Thoracic aorta endothelial cell (primary cell): ENCODE measurements at places on chromosomes 12 and 14. TPM values are rescaled to one million over a fixed set of nuclear protein-coding genes. Genes with fewer than 3 reads are reported as not detected.

The LRFN5 gene
- total RNA-seq: 0.07 and 0.13 TPM in 2 replicates

The AKAP3 gene
- 0.72 and 0.80 TPM in 2 replicates for total RNA-seq

The TAS2R13 gene
- total RNA-seq: 2.9 and 5.2 TPM in 2 replicates

The APOF gene
- not detected in 2 replicates for total RNA-seq

The PHETA1 gene
- 7.1 and 9.0 TPM in 2 replicates for total RNA-seq

The MED13L gene
- 116 and 133 TPM in 2 replicates for total RNA-seq

The ZNF740 gene
- 11.7 and 15.9 TPM in 2 replicates for total RNA-seq

The RNF212B gene
- total RNA-seq: not detected in 2 replicates

The ADCY4 gene
- total RNA-seq: 30.9 and 34.2 TPM in 2 replicates

The ENDOU gene
- total RNA-seq: 0.13 TPM in 1 of 2 replicates, not detected in the other

The MSI1 gene
- not detected in 2 replicates for total RNA-seq

The PPP1R1A gene
- total RNA-seq: not detected in 2 replicates

The TNFAIP2 gene
- 14.6 and 35.8 TPM in 2 replicates for total RNA-seq

The BRMS1L gene
- 6.9 and 8.1 TPM in 2 replicates for total RNA-seq

The SERPINA6 gene
- total RNA-seq: not detected in 2 replicates

The RPS6KL1 gene
- 9.8 and 12.5 TPM in 2 replicates for total RNA-seq

The CCDC197 gene
- total RNA-seq: not detected in 2 replicates
